ENCODE measurements at places on chromosomes 6 and 20.

DNA sequence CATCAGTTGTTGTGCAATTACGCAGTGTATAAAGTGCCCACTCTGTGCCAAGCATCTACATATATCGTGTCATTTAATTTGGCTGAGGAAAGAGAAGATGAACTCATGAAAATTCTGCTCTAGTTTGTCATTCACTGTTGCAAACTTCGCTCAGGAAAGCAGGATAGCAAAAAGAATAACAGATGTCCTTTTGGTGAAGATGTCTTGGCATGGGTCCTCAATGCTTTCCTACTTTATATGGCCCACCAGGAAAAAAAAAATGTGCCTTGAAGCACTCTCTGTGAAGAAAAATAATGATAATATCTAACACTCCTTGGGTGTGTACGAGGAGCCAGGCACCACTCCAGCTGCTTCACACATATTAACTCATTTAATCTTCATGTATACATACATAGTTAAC is 5.6 kb upstream of the PHACTR1 start:
- no peak overlapping the region for H3K4me3 ChIP-seq
- DNase-seq = no peak
- H3K4me1 ChIP-seq = no peaks in the 10 kb centered on the region
- H3K36me3 ChIP-seq = no peaks in the 10 kb centered on the region
- no peak overlapping the region for H3K27ac ChIP-seq

DNA sequence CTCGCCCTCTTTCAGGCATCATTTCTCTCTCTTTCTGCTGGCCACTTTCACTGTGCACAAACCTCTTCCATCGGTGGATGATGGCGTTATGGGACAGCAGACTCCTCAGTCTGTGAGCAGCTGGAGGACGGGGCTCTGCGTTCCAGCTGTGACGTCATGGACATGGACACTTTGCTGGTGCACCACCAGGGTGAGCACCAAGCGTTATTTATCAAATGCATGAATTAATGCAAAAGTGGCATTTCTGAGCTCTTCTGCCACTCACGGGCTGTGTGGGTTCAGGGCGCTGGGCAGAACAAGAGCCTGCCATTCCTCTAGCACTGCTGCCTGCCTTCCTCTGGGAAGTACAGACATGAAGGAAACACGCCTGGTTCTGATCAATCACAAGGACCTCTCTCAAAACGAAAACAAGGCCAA is 82.9 kb upstream of the MPC1 start:
- no peaks in the 10 kb centered on the region for H3K27me3 ChIP-seq
- DNase-seq = no peak
- H3K27ac ChIP-seq = peak overlapping the region; percentile 32
- peaks cover 6% of the 10 kb centered on the region for H3K4me1 ChIP-seq

DNA sequence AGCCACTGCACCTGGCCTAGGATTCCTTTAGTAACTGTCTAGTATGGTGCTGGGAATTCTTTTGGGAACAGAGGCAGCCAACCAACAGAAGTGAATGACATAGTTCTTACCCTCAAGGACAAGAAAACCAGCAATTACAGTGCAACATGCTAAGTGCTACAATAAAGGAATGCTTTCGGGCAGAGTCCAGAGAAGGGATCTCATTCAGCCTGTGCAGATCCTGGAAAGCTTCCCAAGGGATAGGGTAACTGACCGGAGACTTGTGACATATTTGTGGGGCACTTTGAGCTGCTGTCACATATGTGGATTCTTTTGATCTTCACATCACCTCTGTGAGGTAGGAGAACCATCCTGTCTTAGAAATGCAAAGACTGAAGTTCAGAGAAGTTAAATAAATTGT is 46.8 kb downstream of the C6orf15 start:
- H3K27me3 ChIP-seq = peaks cover 17% of the 10 kb centered on the region
- no peaks in the 10 kb centered on the region for H3K4me1 ChIP-seq
- no peak for DNase-seq
- H3K36me3 ChIP-seq = no peaks in the 10 kb centered on the region
- H3K4me3 ChIP-seq = no peak overlapping the region

DNA sequence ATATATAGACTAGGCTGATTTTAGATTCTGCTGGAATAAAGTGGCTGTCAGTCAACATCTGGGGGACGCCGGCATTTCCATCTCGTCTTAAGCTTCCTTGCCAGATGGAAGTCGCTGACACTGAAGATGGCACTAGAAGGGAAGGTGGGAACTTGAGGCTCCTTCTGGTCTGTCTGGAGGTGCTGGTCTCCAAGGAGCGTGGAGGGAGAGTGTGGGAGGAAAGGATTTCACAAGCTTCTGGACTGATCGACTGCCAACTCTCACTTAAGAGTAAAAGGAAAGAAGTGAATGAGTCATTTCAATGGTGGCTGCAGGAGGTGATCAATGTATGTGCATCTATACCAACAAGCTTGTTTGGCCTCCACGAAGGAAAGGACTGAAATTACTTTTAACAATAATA is 40.4 kb downstream of the DUSP22 start:
- H3K36me3 ChIP-seq = no peaks in the 10 kb centered on the region
- peak; percentile 77 for DNase-seq
- H3K27me3 ChIP-seq = no peaks in the 10 kb centered on the region

- peak; percentile 28 for DNase-seq
- H3K4me1 ChIP-seq = peaks cover 19% of the 10 kb centered on the region
- no peak overlapping the region for H3K4me3 ChIP-seq
- no peaks in the 10 kb centered on the region for H3K27me3 ChIP-seq
These were observed 9.0 kb upstream of the MRGBP start for GRCh38 chr20:62787321-62787720.

GRCh38 chr6:122789182-122790027 is at the start of gene SMPDL3A:
Gene SMPDL3A (plus strand): TSS chr6:122789258. CDS start chr6:122789347, 89 bp downstream.
- DNase-seq = peak; percentile 77
- peaks cover 21% of the 10 kb centered on the region for H3K27me3 ChIP-seq
- no peaks in the 10 kb centered on the region for H3K36me3 ChIP-seq
- peaks cover 6% of the 10 kb centered on the region for H3K4me1 ChIP-seq

DNA sequence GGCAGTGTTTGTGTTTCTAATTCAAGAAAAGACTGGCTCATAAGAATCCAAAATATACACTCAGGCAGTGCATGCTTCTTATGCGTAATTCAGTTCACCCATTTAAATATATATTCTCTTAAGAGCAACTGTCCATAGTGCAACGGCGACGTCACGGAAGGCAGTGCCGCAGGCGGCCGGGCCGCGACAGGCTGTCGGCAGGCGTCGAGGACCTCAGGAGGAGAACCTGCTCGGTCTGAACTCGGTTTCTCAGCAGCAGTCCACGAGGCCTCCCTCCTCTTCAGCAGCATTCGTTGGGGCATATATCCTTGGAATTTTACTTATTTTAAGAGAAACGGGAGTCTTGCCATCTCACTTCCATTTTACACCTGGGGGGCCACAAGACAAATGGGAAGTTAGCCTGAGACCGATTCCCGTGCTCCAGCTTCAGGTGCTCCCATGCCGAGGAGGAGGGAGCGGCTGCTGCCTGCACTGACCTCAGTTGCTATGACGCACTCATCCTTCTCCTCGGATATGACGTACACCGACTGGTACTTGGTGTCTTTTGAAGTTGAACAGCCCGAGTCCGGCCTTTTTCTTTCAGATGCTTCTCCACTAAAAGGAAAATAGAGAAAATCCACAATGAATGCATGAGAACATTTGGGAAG is 8.2 kb downstream of the DLL1 start:
- no peak overlapping the region for H3K4me3 ChIP-seq
- no peak overlapping the region for H3K27ac ChIP-seq
- no peaks in the 10 kb centered on the region for H3K36me3 ChIP-seq

GRCh38 chr20:8260837-8261251 is 128.8 kb downstream of the PLCB1 start:
- DNase-seq = no peak
- H3K27ac ChIP-seq = no peak overlapping the region
- peaks cover 11% of the 10 kb centered on the region for H3K4me1 ChIP-seq
- H3K36me3 ChIP-seq = no peaks in the 10 kb centered on the region
